ENCODE measurements at places on chromosomes 6 and 20.

- no peak for DNase-seq
Measured at GRCh38 chr20:44355498-44356352, at the start of gene HNF4A. TSS of gene HNF4A (plus strand) at chr20:44355699. CDS start at chr20:44355805, 106 bp downstream.

- DNase-seq, result no peak
Measured at GRCh38 chr6:52098721-52099120, 11.3 kb upstream of the PKHD1 start.

DNA sequence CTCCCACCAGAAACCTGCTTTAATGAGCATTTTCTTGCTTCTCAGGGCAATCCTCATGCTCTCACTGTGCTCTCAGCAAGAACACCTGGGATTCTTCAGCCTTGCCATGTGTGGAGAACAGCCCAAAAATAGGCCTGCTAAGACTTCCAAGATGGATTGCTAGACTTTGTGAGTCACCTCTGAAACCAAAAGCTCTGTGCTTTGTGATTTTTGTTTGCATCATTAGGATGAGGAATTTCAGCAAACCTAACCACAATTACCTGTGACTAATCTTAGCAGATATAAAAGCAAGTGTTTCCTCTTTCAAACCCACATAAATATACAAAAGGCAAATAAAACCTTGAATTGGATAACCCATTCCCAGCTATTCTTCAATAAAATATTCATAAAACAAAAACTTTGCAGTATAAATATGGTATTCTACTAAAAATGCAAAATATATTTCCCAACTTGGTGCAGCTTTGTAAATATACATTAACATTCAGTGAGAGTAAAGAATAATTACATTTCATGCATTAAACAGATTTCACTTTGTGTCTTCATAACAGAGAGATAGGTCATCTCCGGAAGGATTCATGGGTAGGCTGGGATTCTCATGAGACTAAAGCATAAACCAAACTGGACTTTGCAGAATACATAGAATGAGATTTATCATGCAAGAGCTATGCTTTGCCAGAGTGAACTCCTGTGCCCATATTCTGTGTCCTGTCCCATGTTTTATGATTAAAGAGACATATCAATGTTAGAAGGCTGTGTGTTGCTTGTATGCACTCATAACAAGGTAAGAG, 33.5 kb downstream of the TPBG start:
- DNase-seq, result peak; percentile 70

GRCh38 chr6:155883334-155883731, 427.7 kb upstream of the NOX3 start:
- DNase-seq, result no peak

GRCh38 chr6:67736161-67736560, 898.9 kb upstream of the ADGRB3 start:
- no peak for DNase-seq

- peak; percentile 74 for DNase-seq
Measured at GRCh38 chr20:48052475-48052835, 267.2 kb upstream of the SULF2 start.

DNA sequence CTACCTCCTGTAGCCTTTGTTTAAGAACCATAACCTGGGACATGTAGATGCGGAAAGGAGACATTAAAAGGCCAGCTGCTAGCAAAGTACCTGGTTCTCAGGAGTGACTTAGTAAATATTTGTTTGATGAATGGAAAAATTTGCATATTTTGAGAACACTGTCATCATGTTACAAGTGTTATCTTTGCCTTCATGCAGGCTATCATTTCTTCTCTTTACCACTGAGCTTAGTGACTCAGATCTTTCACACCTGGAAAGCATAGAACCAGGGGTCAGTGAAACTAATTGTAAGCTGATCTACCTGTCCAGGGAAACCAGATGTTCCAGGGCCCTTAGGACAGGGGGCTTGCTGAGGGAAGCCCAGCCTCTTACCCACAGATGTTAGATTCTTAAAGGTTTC, 5.4 kb downstream of the ZFP57 start:
- DNase-seq, result no peak

- DNase-seq, result no peak
Measured at GRCh38 chr6:4577406-4577805, 198.8 kb upstream of the CDYL start.

GRCh38 chr6:122778985-122779661, 393 bp upstream of the FABP7 start:
- DNase-seq, result peak; percentile 21

DNA sequence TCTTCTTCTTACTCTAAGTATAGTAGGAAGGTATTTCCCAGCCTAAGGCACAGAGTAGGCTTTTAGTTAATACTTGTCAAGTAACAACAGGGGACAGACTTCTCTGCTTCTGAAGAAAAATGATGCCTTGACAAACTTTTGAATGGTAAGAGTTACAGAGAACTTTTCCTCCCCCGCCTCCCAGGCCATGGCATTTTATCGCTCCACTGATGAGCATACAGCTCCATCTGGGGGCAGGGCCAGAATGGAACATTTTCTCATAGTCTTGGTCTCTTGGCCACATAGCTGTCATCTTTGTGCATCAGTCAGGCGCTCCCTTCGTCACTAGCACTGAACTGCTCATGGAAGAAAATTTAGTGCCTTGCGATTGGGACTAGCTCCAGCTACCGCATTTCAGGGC, 1066.8 kb upstream of the CITED2 start:
- DNase-seq, result peak; percentile 72

GRCh38 chr6:170203212-170203611, 87.7 kb downstream of the DLL1 start:
- no peak for DNase-seq

- DNase-seq, result peak; percentile 67
Measured at GRCh38 chr20:62064770-62065673, 659 bp downstream of the TAF4 start.

- no peak for DNase-seq
Measured at GRCh38 chr6:5813625-5814027, 193.1 kb downstream of the NRN1 start.

- no peak for DNase-seq
Measured at GRCh38 chr6:14743474-14744211, 502.2 kb upstream of the JARID2 start.

- no peak for DNase-seq
Measured at GRCh38 chr20:59435518-59435917, 135.1 kb downstream of the EDN3 start.

GRCh38 chr6:89360415-89360999, 8.0 kb upstream of the UBE2J1 start:
- DNase-seq, result no peak

- peak; percentile 99 for DNase-seq
Measured at GRCh38 chr20:41408986-41409385, 42.4 kb upstream of the EMILIN3 start.

DNA sequence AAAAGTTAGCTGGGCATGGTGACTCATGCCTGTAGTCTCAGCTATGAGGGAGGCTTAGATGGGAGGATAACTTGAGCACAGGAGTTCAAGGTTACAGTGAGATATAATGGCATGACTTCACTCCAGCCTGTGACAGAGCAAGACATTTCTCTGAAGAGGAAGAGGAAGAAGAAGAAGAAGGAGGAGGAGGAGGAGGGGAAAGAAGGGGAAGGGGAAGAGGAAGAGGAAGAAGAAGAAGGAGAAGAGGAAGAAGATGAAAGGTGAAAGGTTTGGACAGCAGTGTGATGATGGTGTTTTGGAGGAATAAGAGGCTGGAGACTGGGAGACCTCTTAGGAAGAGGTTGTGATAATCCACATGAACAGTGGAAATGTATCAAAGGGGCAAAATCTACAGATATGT, 410.7 kb upstream of the JAG1 start:
- DNase-seq, result no peak

DNA sequence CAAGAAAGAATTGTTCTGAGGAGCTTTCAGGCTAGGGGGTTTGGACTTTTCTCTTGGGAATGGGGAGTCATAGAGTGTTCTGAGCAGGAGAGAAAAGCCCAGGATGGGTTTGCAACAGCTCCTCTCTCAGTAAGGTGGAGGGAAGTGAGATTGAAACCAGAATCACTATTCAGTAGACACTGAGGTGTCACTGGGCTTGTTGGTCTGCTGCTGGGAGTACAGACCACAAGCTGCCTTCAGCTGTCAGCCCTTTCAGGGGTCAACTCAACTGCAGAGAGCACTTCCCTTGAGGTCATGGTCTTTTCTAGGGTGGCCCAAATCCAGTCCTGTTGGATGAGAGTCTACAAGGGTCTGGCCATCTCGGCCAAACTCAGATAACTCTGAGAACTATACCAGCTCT, 12.9 kb upstream of the FOXA2 start:
- DNase-seq, result no peak

GRCh38 chr6:11538819-11539468, 1.4 kb downstream of the TMEM170B start:
- peak; percentile 3 for DNase-seq

DNA sequence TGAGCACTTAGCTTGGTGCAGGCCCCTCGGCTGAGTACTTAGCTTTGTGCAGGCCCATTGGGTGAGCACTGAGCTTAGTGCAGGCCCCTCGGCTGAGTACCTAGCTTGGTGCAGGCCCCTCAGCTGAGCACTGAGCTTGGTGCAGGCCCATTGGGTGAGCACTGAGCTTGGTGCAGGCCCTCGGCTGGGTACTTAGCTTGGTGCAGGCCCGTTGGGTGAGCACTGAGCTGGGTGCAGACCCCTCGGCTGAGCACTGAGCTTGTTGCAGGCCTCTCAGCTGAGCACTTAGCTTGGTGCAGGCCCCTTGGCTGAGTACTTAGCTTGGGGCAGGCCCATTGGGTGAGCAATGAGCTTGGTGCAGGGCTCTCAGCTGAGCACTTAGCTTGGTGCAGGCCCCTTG, 387.1 kb downstream of the THBS2 start:
- DNase-seq, result no peak

GRCh38 chr6:29826271-29826670, 1.4 kb upstream of the HLA-G start:
- DNase-seq, result no peak

GRCh38 chr6:157064502-157064901, 258.8 kb downstream of the TMEM242 start:
- DNase-seq, result no peak

- DNase-seq, result no peak
Measured at GRCh38 chr20:36279362-36279761, 26.8 kb upstream of the DLGAP4 start.

- DNase-seq, result no peak
Measured at GRCh38 chr20:59820204-59821041, 113.0 kb downstream of the SYCP2 start.

GRCh38 chr6:166603043-166603690, 16.7 kb upstream of the RAMACL start:
- no peak for DNase-seq

- no peak for DNase-seq
Measured at GRCh38 chr6:166430269-166430668, 47.5 kb upstream of the MPC1 start.

DNA sequence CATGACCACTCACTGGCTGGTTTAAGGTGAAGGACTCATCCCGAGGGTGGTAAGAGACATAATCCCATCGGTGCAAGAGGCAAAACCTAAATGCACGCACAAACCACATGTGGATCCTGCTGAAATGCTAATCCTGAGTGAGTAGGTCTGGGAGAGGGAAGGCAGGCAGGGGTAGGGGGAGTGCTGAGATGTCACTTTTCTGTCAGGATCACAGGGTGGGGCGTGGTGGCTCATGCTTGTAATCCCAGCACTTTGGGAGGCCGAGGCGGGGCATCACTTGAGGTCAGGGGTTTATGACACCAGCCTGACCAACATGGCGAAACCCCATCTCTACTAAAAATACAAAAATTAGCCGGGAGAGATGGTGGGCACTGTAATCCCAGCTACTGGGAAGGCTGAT, 97.7 kb upstream of the SRSF6 start:
- DNase-seq, result no peak

DNA sequence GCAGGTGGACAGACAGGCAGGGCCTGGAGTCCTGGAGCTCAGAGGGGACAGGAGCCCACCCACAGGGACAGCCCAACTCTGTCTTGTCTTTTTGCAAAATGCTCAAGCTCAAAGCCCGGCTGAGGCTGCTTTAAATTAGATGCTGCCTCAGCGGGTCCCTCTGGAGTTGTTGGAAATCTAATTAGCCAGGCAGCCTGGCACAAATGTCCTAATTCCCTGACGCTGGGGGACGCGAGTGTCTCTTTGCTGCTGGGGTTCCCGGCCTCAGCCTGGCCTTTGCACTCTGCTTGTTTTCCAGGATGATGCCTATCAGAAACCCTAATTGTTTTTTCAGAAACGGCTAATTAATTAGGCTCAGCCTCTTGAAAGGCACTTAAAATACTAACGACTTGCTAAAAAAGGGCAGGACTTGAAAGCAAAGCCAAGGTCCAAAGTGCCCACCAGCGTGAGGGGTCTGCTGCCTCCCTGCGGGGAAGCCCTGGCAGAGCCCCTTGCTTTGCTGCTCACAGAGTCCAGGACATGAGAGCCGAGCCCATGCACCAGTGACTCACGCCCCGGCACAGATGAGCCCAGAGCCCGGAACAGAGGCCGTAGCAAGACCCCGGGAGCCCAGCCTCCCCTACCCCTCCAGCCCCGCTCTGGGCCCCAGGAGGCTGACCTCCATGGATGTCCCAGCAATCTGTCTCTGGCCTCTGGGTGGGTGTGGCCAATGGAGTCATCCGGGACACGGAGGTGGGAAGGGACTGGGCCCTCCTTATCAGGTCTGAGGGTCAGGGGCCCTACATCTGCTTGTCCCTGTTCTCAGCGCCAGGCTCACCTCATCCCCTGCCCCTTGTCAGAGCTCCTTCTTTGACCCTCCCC, 46.0 kb upstream of the BHLHE23 start:
- no peak for DNase-seq

- DNase-seq, result no peak
Measured at GRCh38 chr6:78598966-78599365, 268.4 kb upstream of the IRAK1BP1 start.

GRCh38 chr6:123168466-123168865, 172.4 kb downstream of the CLVS2 start:
- DNase-seq, result no peak

DNA sequence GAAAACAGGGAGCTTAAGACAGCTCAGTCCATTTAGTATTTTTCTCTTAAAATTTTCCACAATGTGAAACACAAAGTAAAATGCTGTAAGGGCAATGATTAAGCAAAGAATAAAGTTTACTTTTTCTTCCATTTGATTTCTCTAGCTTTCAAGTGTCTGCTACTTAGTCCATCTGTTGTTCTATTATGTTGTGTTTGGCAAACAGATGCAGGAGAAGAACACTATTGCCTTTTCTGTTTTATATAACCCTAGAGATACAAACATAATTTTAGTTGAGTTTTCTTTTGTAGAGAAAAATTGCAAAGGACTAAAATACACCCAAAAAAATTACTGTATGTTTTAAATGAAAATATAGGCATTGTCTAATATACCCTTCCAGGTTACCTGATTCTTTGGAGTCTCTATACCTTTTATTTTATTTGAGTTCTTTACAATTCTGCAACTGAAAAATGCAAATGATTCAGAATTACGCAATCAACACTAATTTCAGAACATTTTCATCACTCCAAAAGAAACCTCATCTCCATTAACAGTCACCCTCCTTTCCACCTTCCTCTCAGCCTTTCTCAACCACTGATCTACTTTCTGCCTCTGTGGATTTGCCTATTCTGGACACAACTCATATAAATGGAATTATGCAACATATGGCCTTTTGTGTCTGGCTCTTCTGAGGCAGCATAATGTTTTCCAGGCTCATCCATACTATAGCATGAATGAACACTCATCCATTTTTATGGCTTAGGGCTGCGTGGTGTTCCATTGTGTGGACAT, 96.9 kb downstream of the MKKS start:
- no peak for DNase-seq

- DNase-seq, result no peak
Measured at GRCh38 chr6:31107052-31107451, 5.3 kb downstream of the C6orf15 start.

- no peak for DNase-seq
Measured at GRCh38 chr20:10669843-10670446, 3.9 kb downstream of the JAG1 start.

Measured in SJCRH30 (cell line).